ENCODE measurements at places on chromosomes 13 and 19.

DNA sequence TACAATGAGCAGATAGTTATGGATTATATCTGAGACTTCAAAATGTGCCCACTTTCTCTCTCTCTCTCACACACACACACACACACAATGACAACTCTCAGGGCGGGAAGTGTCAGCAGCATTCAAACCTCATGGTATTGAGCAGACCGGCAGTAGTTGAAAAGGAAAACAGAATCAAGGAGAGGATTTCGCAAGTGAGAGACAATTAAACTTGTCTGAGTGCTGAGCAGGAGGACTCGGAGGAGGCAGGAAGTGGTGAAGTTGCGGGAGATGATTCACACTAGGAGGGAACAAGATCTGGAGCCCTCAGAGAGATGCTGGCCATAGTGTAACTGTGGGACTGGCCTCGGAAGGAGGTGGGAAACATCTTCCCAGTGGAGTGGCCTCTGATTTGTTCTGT is 353.1 kb downstream of the EFNB2 start:
- DNase-seq, result no peak

DNA sequence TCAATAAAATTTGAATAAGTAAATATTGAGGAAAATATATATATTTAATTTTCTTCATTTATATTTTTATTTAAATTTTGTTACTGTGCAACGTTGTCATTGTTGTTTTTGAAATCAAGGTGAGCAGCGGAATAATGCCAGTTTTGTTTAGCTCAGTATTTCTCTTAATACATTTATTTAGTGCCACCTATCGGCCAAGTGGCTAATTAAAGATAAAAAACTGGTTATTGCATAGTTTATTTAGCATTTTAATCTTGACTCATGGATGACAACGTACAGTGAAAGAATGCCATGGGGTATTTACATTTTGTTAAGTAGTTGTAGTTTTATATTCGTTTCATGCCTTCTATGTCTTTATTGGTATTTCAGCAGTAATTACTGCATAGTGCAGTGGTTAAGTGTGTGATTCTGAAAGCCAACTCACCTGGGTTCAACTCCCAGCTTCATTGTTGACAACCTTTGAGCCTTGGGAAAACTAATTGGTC is 265.9 kb downstream of the MYO16 start:
- no peak for DNase-seq

DNA sequence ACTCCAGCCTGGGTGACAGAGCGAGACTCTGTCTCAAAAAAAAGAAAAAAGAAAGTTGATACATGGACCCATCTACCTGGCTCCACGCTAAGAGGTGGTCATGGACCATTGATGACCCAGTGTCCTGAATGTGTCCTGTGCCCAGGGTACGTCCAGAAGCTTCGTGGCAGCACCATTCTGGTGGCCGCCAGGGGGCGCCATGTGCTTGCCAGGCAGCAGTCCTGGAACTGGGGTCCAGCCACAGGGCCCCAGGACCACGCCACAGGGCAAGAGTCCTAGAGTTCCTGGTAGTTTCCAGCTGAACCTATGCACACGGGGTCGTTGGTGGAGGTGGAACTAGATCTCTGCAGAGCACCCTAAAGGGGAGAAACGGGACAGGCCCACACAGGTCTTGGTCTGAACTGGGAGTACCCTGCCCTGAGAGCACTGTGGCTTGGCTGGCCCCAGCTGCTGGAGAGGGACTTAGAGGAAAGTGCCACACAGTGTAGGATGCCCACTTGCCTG is 19.9 kb upstream of the FBXO27 start:
- DNase-seq, result peak; percentile 62

DNA sequence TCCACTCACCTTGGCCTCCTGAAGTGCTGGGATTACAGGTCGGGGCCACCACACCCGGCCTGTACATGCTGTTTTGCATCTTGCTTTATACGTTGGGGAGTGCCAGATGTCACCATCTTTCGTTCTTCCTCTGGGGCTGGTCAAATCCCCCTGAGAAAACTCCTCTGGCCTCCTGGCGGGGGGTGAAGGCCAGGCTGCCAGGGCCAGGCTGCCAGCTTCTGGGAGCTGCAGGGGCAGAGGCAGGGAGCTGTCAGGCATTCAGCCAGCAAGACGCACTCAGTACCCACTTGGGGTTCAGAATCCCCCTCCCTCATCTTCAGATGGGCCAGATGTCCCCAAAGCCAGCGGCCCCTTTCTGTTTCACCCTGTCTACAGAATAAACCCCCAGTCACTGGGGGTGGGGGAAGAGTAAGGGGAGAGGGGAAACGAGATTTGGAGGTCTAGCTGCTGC is 16.1 kb downstream of the ZSWIM9 start:
- no peak for DNase-seq

- DNase-seq, result peak; percentile 53
Measured at GRCh38 chr19:48674921-48675824, 2.4 kb upstream of the NTN5 start.

DNA sequence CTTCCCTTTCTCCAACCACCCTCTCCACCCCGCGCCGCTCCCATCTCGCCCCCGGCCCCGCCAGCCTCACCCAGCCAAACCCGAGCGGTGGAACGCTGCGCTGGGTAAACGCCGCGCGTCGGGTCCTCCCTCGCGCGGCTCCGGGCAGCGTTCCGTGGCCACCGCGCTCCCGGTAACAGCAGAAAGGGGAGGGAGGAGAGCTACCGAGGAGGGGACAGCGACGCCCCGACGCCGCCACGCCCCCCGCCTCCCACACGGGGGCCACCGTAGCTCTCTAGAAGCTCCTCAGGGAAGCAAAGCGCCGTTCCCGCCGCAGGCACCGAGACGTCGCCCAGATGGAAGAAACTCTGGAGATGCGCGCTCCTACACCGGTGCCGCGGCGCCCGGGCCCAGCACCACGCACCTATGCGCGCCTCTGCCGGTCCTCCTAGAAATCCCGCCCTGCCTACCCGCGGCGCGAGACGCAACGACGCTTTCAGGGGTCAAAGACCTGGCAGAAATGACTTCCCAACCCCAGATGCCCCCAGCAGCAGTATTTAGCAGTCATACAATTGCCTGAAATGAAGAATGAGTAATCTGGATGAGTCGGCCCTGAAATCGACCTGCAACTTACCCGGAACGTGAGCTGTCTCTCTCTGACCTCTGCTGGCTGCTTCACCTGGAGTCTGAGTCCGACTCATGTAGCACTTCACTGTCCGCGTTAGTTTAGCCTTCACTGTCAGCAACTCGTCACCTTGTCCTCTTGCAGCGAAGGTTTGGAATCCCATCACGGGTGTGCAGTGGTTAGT is at the start of gene RUBCNL:
TSS of gene RUBCNL (minus strand) at position 189 of the 788 bp plus-strand sequence. CDS start 14,777 bp downstream, outside the sequence.
- DNase-seq, result no peak

- no peak for DNase-seq
Measured at GRCh38 chr13:97257800-97258799, 36.0 kb downstream of the MBNL2 start.

- DNase-seq, result no peak
Measured at GRCh38 chr13:84686973-84687372, 804.7 kb upstream of the SLITRK1 start.

GRCh38 chr13:30565658-30566057 is 52.1 kb upstream of the USPL1 start:
- DNase-seq, result no peak

GRCh38 chr13:39167018-39167417 is 128.8 kb downstream of the NHLRC3 start:
- no peak for DNase-seq

GRCh38 chr13:97385146-97385545 is 48.8 kb upstream of the RAP2A start:
- DNase-seq, result no peak

DNA sequence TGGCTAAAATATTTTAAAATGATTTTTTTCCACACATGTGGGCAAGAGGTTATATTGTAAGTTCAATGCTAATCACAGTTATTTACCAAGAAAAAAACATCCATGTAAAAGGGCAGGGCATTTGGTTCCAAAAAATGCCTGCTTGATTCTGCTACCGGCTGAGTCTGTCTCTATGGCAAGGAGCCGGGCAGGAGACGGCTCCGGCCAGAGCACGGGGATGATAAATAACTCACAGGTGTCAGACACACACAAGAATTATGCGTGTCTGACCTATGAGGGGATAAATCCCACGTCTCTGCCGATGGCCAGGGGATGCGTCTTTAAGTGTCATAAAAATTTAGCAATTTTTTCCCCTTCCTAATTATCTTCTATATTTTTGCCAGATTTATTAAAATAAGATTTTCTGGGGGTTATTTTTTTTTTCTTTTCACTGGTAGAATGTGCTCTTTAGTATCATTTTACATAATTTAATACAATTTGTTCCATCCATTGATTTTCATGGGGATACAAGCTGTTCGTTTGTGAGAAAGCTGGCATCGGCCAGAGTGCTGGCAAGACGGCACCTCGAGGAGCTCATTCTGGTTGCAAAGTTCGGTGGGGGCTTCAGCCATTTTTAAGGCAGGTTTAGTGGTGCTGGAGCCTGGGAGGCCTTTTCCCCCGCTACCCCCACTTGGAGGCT is 253.9 kb downstream of the ZNF536 start:
- no peak for DNase-seq

DNA sequence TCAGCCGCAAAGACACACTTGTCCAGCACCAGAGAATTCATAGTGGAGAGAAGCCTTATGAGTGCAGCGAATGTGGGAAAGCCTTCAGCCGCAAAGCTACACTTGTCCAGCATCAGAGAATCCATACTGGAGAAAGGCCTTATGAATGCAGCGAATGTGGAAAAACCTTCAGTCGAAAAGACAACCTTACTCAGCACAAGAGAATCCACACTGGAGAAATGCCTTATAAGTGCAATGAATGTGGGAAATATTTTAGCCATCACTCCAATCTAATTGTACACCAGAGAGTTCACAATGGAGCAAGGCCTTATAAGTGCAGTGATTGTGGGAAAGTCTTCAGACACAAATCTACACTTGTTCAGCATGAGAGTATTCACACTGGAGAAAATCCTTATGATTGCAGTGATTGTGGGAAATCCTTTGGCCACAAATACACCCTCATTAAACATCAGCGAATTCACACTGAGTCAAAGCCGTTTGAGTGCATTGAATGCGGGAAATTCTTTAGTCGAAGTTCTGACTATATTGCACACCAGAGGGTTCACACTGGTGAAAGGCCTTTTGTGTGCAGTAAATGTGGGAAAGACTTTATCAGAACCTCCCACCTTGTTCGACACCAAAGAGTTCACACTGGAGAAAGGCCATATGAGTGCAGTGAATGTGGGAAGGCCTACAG is 6.8 kb downstream of the ZNF134 start:
- DNase-seq, result no peak

DNA sequence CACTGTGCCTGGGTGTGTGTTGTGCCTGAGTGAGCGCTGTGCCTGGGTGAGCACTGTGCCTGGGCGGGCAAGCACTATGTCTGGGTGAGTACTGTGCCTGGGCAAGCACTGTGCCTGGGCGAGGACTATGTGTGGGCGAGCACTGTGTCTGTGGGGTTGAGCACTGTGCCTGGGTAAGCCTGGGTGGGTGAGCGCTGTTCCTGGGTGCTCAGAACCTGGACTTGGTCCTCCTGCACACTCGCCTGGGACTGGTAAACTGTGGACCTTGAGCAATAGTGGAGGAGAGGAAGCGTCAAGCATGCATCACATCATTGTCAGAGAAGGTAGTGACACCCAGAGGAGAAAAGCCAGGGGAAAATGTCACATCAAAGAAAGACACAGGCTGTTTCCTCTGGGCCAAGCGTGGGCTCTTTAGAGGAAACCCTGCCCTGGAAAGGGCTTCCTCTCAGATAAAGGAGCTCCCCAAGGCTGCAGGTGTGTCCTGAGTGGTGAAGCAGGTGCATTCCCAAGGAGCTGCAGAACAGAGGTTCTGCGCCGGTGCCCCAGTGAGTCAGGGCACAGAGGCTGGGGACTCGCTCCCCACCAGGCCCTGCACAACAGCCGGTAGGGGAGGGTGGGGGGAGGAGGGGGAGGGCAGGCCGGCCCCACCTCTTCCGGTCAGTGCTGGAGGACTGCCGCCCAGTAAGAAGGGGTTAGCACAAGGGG is 141.2 kb downstream of the TEX29 start:
- DNase-seq, result no peak

- no peak for DNase-seq
Measured at GRCh38 chr19:50833117-50833801, at the start of gene KLK15. KLK15 (minus strand) TSS chr19:50833574; CDS start chr19:50831492, 2,082 bp downstream.

DNA sequence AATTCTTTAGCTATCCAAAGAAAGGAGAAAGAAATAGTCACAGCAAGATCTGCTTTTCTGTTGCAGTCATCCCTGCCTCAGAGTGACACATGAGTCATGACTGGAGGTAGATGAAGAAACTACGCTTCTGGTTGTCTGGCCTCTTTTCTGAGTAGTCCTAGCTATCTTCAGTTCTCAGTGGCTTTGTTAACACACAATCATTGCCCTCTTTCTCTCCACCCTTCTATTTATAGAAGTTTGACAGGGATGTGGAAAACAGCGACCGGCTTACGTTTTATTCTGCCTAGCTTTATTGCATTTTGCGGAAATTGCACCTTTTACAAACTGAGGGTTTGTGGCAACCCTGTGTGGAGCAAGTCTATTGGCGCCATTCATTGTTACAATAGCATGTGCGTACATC is 26.7 kb downstream of the SPATA13 start:
- no peak for DNase-seq

DNA sequence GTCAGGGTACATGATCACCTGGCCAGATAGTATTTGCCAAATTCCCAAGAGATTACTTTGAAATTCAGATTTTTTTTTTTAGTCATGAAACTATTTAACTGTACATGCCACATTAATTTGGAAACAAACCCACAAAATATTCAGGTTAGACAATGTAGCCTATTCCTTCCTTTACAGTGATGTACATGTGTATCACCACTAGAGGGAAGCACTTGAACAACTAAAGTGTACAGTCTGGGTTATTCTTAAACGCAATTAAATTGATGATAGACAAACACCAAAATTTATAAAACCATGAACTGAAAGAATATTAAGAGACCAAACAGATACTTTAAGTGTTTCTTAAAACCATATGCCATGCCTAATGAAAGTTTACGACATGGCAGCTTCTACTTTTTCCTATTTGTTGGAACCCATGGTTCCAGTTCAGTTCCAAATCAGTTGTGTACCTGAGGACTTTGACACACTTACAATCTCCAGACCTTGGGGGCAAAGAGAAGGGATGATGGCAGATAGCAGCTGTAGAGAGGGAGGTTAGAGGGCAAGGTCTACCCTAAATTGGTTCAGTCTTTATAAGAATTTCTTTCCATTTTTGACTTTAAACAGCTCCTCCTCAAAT is 52.8 kb downstream of the TNFSF13B start:
- DNase-seq, result no peak

DNA sequence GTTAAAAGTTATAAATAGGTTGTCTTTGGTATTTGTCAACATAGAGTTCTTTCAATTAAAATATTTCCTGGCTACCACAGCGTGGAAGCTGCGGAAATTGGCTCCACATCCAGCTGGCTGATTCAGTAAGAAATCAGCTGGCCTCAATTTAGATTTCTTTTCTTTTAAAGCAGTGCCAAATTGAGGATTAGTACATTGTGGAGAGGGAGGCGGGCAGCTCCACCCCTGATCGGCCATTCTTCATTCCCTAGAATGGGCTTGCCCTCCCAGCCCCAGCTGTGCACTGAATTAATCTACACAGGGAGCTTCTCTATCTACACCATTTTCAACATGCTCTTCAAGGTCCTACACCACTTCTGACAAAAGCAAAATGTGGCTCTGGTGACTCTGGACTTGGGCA is 624.8 kb downstream of the DACH1 start:
- DNase-seq, result no peak

GRCh38 chr13:44030615-44031014 is 150.9 kb downstream of the LACC1 start:
- no peak for DNase-seq

GRCh38 chr19:4229179-4229931 is at the start of gene EBI3:
EBI3 (plus strand) TSS chr19:4229523; CDS start chr19:4229551, 28 bp downstream.
- DNase-seq, result no peak

- no peak for DNase-seq
Measured at GRCh38 chr19:5339198-5339949, 1.2 kb downstream of the PTPRS start.

GRCh38 chr19:9116547-9116946 is 984 bp upstream of the OR7G1 start:
- no peak for DNase-seq

All from stimulated activated CD4-positive, alpha-beta T cell treated with anti-CD3 and anti-CD28 coated beads, Interleukin-1b, Interleukin-23, amount 100 ng/mL, for 4 hours (primary cell).